ENCODE measurements at places on chromosomes 1 and 21. TPM values are rescaled to one million over a fixed set of nuclear protein-coding genes. Genes with fewer than 3 reads are reported as not detected.

Gene LDLRAD2
- polyA plus RNA-seq: 7.0 TPM

Gene S100A14
- polyA plus RNA-seq: 0.96 TPM

Gene SH2D2A
- polyA plus RNA-seq: 2.3 TPM

Gene ZNF648
- polyA plus RNA-seq: 0.32 TPM

DNA sequence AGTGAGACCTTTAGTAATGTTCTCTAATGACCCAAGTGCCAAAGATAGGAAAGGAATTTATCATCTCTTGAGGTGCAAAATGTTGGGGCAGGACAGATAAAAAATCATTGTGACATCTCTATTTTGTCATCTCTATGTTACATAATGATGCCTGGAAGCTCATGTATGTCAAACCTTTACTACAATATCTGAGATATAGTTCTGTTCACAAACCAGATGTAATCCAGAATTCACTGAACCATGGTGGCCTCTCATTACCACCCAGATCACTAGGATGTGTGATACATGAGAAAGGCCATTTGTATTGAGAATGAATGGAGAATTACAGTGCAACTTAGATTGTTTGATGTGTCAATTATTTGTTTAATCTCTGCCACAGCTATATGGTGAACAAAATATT, 22.0 kb upstream of the KCTD3 start:
- no peak for DNase-seq

DNA sequence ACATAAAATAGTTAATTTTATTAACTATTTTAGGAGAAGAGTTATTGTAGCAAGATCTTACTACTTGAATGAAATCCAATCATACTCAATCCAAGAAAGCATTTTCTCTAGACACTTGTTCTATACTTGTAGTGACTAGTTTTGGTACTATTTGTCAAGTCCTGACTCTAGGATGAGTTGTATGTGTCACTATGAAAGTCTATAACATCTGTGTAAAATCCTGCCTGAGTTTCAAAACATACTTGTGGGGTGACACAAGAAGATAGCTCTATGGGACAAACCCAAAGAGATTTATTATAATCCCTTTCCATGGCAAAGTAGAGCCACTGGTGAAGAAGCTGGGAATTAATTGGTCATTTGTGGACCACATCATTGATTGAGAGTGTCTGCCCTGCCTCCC, 1042.2 kb upstream of the ADGRL4 start:
- DNase-seq: no peak

- DNase-seq: no peak
These were observed 1.3 kb upstream of the COL6A1 start for GRCh38 chr21:45980271-45980670.

DNA sequence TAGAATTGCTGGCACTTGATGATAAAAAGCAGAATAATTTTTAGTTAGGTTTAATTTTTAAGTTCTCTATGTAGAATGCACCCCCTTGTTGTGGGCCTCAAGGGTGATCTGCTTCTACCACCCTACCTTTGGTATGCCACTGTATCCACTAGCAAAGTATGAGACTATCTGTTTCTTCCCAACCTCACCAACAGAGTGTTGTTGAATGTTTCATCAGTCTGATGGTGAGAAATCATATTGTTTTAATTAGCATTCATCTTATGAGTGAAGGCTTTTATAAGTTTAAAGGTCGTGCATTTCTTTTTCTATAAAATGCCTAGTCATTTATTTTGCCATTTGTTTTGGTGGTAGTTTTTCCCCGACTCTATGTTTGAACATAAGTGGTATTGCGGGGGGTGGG, 141.0 kb downstream of the MAGI3 start:
- DNase-seq: no peak

- DNase-seq: no peak
These were observed 82.3 kb downstream of the NOTCH2 start for GRCh38 chr1:119987112-119987511.

DNA sequence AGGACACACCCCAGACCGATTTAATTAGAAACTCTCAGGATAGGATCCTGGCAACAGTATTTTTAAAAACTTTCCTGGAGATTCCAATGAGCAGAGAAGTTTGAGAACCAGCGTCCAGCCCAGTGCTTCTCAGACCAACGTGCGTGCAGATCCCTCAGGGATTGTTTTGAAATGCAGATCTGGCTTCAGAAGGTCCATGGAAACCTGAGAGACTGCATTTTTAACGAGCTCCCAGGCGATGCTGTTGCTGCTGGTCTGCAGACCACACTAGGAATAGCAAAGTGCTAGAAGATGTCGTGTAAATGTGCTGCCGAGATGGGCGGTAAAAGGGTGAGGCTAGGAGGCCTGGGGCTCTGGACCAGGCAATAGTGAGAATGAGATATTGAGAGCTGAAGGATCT, 18.4 kb upstream of the CASQ1 start:
- DNase-seq: no peak

- DNase-seq: no peak
These were observed 21.2 kb upstream of the OTUD3 start for GRCh38 chr1:19861034-19861433.

DNA sequence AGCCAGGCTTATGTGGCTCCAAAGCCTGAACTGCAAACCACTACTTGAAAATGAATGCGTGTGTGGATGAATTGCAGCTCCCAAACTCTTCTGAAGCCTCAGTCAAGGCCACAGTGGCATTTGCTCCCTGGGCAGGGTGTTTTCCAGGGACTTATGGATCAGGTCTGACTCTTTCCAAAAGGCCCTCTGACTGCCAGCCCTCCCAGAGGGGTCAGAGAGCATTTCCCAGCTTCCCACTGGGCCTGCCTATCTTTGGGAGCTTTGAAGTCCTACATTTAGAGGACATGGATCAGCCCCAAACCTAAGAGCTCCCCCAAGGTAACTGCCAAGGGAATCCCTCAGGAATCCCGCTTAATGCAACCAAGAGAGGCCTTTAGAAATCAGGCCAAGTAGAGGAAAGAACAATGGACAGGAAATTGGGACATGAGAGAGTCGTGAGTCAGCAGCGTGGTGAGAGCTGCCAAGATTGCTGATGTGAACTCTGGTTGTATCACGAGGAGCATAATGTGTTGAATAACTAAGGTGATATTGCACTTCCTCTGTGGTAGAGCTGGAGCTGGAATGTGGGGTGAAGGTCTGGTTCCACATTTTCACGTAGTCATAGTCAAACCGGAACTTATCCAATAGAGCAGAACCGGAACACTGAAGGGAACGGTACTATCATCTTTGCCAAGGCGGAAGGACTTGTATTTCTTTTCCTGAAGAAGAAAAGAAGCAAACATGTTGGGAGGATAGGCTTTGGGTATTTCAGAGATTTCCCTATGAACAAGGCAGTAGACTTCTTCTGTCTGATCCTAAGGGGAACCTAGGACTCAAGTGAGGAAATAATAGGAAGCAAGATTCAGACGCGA, 99.4 kb upstream of the JUN start:
- no peak for DNase-seq

GRCh38 chr21:46637952-46638746, 2.7 kb downstream of the PRMT2 start:
- DNase-seq: no peak

DNA sequence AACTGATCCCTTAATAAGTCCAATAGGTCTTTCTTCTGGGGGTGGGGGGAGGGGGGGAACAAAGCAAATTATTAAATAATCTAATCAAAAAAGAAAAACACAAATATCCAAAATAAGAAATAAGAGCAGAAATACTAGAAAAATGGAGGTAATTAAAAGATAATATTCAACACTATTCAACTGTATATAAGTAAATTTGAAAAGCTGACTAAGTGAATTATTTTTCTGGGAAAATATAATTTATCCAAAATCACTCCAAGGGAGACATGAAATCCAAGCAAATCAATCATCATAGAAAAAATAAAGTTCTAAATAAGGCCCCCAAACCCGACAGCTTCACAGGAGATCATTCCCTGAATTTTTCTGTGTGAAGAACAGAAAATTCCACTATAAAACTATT, 18.8 kb downstream of the VPS26C start:
- no peak for DNase-seq

- no peak for DNase-seq
These were observed 43.9 kb downstream of the HSPG2 start for GRCh38 chr1:21893046-21893805.

DNA sequence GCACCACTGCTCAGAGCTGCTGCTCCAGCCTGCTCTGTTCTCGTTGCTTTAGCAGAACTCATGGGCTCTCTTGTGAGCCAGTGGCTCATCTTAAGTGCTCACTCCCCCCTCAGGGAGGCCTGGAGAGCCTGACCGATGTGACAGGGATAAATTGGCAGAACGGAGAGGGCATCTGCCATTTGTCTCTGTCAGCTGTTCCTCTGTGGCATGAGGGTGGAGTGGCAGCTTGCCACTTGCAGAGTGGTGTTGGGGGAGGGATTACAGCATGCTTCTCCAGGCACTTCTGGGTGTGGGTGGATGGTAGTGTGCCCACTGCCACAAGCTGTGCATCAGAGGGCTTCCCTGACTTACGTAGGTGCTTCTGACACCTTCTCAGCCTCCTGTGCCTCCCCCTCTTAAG, 229.5 kb downstream of the PAPPA2 start:
- DNase-seq: no peak

- no peak for DNase-seq
These were observed 57.5 kb upstream of the CPLANE2 start for GRCh38 chr1:16294219-16295212.

GRCh38 chr21:43930074-43930847, 65.2 kb downstream of the AGPAT3 start:
- DNase-seq: no peak

DNA sequence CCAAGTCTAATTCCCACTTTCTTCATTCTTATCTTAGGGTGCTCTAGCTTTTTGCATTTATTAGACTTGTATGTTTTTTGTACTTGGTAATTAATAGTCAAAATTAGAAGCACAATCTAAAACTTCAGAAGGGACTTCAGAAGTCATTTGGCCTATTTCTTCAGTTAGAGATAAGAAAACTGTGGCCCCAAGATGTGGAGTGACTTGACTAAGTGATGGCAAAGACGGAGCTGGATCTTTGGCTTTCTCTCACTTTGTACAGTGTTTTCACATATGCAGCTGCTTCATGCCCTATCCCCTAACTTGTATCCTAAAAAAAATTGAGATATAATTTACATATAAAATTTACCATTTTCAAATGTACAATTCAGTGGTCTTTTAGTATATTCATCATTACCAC, 21.7 kb downstream of the EPB41 start:
- DNase-seq: no peak

DNA sequence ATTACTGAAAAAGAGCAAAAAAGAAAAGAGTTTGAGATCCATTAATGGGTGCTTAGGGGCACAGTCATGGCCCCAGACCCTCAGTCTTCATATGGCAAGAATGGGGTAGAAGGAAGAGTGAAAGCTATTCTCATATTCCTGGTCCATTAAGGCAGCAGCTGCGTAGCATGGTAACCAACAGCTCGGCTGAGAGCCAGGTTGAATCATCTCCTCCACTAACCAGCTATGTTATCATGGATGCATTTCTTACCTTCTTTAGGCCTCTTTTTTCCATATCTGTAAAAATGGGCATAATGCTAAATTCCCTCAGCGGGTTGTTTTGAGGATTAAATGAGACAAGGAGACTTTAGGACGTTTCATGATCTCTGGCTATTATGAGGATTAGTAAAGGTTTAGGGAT, 15.0 kb upstream of the SARS1 start:
- DNase-seq: no peak

GRCh38 chr1:201557572-201557958, 18.6 kb downstream of the NAV1 start:
- no peak for DNase-seq

- DNase-seq: no peak
These were observed 18.4 kb downstream of the LORICRIN start for GRCh38 chr1:153277852-153278251.

DNA sequence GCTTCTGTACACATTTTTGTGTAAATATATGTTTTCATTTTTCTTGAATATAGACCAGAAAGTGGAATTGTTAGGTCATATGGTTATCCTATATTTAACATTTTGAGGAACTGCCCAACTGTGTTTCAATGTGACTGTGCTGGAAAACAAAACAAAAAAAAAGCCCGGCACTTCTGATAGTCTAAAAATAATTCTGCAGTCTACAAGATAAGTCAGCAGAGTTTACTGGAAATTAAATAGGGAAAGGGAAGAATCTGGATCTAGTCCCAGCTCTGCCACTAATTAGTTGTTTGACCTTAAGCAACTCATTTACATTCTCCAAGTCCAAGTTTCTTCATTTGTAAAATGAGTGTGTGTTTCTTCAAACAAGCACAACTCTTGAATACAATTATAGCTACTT, 869.1 kb upstream of the B3GALT2 start:
- DNase-seq: no peak

DNA sequence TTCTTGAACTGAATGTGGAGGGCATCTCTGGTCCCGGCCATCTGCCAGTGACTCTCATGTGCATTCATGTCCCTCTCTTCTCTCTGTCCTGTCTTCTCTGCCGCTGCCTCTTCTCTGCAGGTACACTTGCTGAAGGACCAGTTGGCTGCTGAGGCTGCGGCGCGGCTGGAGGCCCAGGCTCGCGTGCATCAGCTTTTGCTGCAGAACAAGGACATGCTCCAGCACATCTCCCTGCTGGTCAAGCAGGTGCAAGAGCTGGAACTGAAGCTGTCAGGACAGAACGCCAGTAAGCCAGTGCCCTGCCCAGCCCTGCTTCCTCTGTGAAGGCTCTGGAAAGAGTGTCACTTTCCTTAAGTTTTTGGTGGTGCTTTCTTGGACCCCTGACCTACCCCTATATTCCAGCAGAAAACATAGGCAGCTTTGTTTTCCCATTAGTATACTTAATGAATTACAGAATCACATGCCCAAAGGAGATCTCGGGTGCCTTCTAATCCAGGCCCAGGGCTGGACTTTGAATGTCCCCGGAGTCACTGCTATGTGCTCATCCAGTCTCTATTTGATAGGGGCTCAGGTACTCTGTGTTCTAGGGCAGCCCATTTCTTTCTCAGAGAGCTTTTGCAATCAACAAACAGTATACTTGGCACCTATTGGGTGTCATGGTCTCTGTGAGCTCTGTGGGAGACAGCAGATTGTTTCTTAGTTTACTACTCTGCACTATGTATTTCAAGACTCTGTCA, 11.2 kb downstream of the SPATA46 start:
- DNase-seq: no peak

Measured in left renal pelvis (tissue), 4 donors.